ENCODE measurements at places on chromosomes 5 and 9.

DNA sequence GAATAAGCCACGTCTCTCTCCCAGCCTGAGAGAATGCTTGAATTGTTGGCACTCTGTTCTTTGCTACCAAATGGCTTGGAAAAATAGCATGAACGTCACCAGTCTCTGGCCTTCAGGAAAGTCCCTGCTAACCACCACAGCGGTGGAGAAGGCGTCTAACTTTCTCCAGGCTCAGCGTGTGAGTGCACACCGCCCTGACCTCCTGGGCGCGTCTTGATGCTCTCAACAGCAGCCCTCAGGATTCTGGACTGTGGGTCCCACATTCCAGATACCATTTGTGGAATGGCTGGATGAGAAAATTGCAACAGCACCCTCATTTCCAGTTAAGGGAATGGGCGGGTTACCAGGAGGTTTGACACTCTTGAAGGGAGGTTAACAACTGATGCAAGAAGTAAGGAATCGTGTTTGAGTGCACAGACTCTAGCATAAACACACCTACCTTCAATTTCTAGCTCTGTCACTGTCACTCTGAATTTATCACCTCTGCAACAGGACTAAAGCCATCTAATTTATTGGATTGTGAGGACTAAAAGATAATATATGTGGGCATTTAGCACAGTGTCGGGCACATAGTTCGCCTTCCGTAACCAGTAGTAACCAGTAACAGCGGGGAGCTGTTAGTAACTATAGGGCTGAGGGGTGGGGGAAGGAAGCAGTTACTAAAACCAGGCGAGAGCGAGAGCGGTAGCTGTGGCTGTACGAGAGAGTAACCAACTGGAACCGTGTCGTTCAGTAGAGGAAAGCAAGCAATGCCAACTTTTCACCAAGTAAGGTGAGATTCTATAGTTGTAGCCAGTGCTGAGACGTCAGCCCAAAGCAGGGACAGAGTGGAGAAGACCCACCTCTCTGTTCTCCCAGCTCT is 807 bp upstream of the PLGRKT start:
- DNase-seq, result peak; percentile 67

DNA sequence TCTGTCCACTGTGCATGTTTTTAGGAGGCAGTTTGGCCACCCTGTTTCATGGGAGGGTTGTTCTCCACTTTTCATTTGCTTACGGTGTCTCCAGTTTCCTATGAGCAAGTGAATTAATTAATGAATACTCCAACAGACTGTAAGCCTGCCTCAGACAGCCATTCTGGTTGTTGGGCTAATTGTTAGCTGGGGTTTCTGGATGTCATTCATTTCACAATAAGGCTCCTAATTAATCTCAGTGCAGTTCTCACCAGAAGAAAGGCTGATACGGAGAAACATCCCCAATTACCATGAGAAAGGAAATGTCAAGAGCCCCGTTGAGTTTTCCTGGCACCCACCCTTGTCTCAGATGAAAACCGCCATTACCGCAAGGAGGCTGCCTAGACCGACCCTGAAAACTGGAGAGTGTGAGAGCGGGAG is 75.8 kb downstream of the MAP1B start:
- DNase-seq, result no peak

GRCh38 chr9:129939431-129939830 is 103.6 kb downstream of the FNBP1 start:
- DNase-seq, result no peak

GRCh38 chr5:59276325-59276675 is 617.2 kb downstream of the PDE4D start:
- DNase-seq, result no peak

- DNase-seq, result peak; percentile 30
These were observed 31.8 kb downstream of the MAP1B start for GRCh38 chr5:72138943-72139521.

- no peak for DNase-seq
These were observed 14.7 kb downstream of the KIAA1958 start for GRCh38 chr9:112501287-112501686.

DNA sequence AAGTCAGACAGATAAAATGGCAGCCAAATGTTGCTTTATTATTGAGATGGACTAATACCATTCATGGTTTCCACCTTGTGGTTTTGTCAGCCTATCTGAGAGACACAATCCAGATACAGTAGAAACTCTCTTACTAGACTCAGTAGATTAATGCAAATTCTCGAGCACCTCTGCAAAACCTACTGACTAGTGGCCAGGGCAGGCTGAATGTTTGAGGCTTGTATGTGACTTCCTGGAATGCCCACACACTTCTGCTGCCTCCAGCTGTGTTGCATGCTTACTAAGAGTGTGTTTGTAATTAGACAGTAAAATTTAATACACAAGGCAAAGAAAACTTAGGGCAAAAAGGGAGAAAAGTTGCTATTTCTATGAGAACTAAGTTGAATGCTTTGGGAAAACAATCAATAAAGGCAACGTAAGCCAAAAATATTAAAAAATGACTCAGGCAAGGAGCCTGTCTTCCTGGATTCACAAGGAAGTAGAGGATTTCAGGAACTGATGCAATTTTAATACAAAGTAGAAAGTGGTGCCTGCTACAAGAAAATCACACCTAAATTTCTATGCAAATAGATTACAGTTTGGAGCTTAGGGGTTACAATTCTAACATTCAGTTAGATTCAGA is 30.2 kb upstream of the CCNG1 start:
- DNase-seq, result no peak

DNA sequence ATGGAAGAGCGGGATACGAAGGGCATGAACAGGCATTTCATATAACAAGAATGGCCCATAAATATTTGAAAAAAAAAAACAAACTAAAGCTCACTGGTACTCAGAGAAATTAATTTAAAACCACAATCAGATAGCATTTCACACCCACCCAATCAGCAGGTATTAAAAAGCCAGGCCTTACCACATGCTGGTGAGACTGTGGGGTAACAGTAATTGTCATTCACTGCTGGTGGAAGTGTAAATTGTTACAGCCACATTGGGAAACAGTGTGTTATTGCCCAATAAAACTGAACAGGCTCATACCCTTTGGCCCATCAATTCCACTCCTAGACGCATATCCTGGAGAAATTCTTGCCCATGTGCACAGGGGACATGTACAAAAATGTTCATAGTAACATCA is 66.0 kb downstream of the PLAC8L1 start:
- DNase-seq, result no peak

GRCh38 chr9:110114859-110115201 is 93.1 kb downstream of the C9orf152 start:
- DNase-seq, result no peak

- no peak for DNase-seq
These were observed 654.1 kb downstream of the RAB3C start for GRCh38 chr5:59236986-59237385.

DNA sequence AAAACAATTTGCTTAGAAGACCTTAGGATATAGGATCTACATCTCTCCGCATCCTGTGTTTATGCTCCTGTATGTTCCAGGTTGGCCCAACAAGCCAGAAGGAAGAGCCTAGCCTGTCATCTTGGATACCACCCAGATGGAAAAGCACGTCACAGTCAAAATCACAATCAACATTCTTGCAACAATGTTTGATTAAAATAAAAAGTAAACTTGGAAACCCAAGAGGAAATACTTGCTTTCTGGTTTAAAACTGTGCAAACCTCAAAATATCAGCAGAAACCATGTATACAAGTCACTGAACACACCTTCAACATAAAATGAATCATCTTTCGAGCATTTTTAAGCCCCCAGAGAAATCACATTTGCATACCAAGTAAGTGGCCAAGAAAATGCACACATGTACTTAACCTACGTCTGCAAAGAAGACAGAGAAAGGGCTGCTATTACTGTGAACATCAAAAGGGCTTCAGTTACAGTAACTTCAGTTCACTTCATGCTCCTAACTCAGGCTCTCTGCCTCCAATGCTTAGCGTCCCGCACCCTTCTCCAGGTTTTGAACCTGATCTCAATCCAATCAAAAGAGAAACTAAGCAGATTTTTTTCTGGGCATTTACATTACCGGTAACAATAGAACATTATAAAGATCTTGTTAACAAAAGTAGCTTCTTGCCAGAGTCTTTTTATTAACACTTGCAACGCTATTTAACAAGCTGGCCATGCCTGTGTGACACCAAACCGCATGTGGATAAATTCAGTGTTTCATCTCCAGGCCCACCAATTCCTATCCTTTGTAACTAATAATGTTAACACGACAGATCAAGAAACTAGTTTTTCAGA is 1.3 kb downstream of the ENC1 start:
- DNase-seq, result no peak

GRCh38 chr5:139392678-139393496 is 2.0 kb downstream of the PROB1 start:
- peak; percentile 90 for DNase-seq

DNA sequence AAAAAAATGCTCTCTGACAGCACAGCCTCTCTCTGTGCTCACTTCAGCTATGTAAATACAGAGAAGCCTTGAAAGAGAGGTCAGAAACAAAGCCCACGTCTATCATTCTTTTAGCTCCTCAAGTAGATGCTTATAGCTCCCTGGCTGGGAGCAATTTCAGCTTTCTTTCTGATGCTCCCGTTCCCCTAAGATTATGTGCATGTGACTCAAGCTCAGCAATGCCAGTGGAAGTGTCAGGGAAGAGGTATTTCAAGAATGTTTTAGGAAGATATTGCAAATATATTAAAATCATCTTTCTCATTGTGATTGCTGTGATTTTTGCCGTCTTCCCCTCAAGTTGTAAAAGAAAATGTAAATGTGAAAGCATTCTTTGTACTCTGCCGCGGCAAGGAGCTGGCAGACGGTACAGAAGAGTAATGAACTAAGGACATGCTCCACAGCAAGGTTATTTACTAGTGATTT is 1353.7 kb upstream of the ACO1 start:
- DNase-seq, result no peak

DNA sequence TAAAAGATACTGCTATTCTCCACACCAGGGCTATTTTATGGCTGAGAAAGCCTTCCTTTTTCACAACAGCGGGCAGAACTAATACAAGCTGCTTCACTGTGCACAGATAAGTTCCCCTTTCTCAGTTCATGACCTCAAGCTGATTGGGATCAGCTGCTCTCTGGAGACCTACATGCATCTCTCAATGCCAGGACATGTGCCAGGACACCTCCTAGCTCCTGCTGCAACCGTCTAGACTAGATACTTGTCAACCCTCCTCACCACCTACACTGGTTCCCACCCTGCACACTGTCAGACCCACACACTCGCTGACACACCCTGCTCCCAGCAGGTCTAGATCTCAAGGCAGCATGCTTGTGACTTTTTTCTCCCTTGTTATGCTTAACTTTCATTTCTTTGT is 39.8 kb downstream of the STARD4 start:
- DNase-seq, result no peak

DNA sequence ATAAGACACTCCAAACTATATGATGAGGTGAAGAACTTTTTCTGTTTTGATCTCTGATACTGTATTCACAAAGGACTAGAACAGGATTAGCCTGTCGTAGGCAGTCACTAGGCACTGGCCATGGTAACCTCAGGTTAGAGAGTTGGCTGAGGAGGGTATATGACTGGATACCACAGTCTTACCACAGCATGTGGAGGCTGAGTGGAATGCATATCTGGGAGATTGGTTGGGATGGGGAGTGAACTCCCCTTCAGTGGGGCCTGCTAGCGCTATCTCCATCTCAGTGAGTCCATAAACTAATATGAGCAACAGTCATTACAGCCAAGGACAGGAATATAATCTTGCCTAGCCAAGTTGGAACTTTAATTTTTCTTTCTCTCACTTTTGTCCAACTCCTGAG is 339.1 kb downstream of the SPATA31D1 start:
- DNase-seq, result no peak

GRCh38 chr5:96997265-96997859 is 61.5 kb downstream of the LNPEP start:
- DNase-seq, result no peak

- no peak for DNase-seq
These were observed 13.2 kb downstream of the ZFAND5 start for GRCh38 chr9:72351538-72352453.

DNA sequence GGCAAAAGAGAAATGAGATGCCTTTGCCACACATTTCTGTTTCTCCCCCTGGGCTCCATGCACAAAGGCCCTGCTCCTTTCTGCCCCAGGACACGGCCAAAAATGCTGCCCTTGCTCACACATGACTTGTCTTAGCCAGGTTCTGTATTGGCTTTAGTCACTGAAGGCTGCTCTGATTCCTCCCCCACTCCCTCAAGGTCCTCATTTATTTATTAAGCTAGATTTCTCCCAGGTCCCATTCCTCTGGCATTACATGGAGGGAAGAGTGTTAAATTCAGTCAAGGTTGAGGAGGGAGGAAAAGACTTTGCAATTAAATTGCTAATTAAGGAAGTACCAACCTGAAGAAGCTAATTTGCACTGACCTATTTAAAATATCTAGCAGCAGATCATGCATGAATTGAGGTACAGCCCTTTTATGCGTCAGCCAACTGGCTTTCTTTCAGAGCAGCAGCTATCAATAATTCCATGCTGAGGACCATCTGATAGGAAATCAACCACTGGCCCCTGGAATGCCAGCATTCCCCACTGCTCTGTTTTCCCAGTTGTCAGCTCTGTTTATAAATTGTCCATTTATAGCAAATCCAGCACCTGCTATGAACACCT is 81.2 kb upstream of the MAP3K1 start:
- no peak for DNase-seq

GRCh38 chr9:20184541-20184940 is 395.7 kb upstream of the SLC24A2 start:
- DNase-seq, result no peak

GRCh38 chr5:134006115-134006514 is 1.3 kb upstream of the VDAC1 start:
- DNase-seq, result no peak

DNA sequence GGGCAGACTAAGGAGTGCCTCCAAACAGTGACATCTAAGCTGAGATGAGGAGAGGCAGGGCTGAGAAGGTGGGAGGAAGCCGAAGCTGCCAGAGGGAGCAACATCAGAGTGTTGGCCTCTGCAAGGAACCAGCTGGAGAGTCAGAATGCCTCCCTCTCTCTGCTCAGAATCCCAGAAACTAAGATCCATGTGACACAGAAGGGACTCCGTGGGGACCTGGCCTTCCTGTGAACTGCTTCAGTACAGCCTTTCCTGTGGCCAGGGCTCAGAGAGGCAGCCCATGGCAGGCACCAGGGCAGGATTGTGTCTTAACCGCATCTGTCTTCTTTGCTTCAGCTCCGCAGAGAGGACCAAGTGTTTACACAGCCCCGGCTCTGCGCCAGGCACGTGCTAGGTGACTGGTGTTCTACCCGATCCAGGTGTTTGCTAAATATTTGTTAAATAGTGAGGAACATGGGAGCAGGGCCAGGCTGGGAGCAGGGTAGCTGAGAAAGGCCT is 33.5 kb downstream of the KCNMB1 start:
- DNase-seq, result no peak

DNA sequence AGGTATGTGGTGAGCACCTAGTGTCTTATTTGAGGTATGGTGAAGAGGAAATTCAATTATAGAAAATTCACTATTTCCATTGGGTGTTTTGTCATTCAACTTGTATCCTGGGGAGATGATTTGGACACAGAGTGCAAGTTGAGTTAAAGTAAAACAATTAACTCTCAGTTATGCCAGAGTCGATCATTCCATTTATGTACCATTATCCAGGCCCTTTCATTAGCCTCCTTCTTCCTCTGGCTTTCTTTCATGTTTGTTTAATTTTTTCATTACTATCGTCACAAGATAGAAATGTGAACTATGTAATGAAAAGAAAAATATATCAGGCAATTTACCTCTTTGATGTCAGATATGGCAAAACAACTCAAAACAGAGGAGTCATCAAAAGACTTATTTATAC is 1347.2 kb upstream of the NUDT12 start:
- no peak for DNase-seq

GRCh38 chr5:61402970-61403900 is 71.2 kb downstream of the ZSWIM6 start:
- no peak for DNase-seq

GRCh38 chr5:113035096-113035495 is 58.5 kb downstream of the DCP2 start:
- no peak for DNase-seq

GRCh38 chr9:19423163-19423562 is 14.4 kb downstream of the ACER2 start:
- no peak for DNase-seq
